ENCODE measurements at places on chromosomes 2 and 18.
A peak's percentile ranks its signal among the peaks of the same experiment; 100 is the strongest.

- DNase-seq, result no peak
Measured at GRCh38 chr2:36172824-36173223, 182.8 kb upstream of the CRIM1 start.

DNA sequence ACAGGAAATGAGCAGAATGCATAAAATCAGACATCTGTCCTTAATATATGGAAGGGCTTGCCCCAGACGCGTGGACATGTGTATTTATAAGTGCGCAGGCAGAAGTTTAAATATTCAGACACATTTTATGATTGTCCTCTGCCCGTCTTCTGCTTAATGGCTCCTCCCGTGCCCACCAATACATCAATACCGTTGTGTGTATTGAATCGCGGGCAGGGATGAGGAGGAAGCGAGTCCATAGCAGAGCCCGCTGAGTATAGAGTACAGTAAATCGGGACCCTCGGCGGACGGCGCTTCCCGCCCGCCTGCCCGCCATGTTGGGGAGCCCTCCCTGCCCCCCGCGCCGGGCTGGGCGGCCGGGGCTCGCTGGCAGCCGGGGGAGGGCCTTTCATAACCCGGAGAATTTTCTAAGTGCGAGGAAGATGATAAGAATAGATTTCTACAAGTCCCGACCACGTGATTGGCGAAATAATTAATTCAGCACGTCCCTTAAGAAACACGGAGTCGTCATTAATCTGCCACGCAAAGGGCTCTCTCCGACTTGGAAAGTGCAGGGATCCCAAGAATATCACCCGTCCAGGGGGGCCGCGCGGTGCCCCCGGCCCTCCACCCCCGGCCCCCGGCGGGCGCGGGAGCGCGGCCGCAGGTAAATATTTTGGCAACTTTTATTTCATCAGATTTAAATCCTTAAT lies at the start of gene HOXD3:
HOXD3 (plus strand) TSS at position 501 of the 692 bp plus-strand sequence. CDS start 11,808 bp downstream, outside the sequence.
- no peak for DNase-seq

DNA sequence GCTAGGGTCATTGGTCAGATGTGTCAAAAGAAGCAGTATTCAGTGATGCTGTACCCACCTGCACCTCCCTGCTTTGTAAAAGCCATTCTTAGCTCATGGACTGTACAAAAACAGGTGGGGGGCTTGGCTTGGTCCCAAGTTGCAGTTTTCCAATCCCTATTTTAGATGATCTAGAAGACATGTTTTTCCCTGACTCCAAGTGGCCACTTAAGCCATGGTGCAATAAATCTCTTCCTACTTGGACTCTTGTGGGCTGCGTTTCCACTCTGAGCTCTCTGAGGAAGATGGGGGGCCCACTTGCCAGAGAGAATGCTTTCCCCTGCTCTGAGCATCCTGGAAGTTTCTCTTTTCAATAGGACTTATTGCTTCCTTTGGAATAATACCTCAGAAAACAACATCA lies 57.0 kb upstream of the SPP2 start:
- no peak for DNase-seq

DNA sequence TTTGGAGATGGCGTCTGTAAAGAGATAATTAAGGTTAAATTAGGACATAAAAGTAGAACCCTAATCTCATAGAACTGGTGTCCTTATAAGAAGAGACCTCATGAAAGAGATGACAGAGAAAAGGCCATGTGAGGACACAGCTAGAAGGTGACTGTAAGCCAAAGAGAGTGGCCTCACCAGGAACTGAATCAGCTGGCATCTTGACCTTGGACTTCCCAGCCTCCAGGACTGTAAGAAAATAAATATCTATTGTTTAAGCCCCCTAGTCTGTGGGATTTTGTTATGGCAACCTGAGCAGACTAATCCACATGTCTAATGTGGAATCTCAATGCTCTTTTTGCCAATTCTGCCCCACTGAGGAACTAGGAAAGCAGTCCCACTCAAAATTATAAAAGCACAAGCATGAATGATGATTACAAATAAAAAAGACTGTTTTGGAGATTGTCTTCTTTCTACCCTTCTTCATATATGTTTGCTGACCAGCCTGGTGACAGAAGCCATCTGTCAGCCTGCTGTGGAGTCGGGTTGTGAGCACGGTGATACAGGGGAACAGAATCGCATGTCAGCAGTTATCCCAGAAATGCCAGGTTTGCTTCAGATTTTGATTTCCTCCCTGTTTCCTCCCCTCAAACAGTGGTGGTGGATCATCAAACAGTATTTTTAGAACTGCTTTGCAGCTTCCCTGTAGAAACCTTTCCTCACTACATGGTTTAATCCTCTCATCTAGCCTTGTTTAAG lies 54.2 kb downstream of the INPP4A start:
- no peak for DNase-seq

- DNase-seq, result no peak
Measured at GRCh38 chr2:43448822-43449110, 147.1 kb downstream of the THADA start.

DNA sequence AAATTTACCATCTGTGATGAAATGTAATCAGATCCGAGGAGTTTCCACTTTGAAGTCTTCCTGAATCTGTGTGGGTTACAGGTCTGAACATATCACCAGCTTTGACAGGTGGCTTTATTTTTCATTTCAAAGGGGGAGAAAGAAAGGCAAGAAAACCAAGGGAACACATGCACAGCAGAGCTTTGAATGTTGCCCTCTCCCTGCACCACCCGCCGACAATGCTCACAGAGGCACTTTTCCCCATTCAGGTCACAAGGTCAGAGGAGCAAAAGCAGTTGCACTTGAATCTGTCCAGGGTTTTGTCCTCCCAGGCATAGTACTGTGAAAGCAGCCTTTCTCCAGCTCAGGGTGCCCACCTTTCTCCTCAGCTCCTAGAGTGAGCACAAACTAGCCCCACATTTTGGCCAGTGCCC lies 130.2 kb downstream of the OSR1 start:
- peak; percentile 21 for DNase-seq

DNA sequence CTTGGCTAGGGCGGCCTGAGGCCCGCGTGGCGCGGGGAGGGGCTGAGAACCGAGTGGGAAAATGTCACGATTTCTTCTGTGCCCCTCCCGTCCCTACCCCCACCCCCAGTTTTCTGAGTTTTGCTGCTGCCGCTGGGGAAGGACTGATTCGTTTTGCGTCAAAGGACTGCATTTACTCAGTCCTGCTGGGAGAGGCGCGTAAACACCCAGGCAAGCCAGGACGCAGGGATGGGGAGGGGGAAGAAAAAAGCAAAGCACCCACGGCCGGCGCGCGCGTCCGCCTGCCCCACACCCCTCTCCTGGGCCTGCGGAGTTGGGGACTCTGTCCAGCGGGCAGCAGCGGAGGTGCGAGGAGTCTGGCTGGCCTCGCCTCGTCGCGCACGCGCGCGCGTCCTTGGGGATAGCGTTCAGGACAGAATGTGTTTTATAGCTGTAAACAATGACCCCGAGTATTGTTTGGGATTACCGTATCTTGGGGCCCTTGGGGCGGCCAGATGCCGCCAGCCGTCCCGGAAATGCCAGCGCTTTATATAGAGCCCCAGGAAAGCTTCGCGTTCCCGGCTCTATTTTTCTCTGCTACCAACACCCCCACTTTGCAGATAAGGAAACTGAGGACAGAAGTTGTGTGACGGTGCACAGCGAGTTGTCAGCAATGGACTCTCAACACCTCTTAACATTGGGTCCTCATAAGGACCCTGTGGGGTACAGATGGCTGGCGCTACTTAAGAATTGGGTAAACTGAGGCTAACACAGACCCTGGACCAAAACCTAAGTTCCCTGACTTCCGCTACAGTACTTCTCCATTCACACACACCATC lies 1.7 kb upstream of the FOSL2 start:
- peak; percentile 67 for DNase-seq

- no peak for DNase-seq
Measured at GRCh38 chr2:163465440-163465839, 270.4 kb downstream of the FIGN start.

GRCh38 chr18:32301976-32302743 lies 112.3 kb downstream of the MEP1B start:
- DNase-seq, result no peak

- no peak for DNase-seq
Measured at GRCh38 chr2:10019174-10019573, 24.2 kb upstream of the KLF11 start.

DNA sequence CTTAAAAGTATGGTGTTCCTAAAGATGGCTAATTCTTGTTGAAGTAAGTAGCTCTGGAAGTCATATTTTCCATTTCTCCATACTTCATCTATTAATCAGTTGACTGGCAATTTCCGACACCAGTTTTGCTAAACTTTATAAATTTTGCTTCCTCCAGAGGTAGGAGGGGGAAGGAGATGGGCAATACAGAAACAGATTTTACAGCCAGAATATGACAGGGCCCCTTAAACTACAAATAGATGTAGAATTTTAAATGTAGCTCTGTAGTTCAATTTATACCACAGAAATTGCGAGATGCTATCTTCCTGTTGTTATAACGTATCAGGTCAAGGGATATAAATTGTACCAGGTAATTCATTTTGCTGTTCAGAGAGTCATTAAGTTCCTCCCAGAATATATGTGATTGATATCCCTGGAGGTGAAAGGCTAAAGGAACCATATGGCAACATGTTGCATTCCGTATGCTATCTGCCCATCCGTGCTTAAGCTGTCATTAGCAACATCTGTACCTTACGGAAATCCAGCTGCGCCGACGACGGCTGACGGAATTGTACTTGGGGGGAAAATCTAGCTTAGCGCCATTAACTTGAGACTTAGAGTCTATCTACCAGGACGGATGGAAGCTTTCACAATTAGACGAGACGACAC lies 8.4 kb upstream of the NR4A2 start:
- DNase-seq, result peak; percentile 36

DNA sequence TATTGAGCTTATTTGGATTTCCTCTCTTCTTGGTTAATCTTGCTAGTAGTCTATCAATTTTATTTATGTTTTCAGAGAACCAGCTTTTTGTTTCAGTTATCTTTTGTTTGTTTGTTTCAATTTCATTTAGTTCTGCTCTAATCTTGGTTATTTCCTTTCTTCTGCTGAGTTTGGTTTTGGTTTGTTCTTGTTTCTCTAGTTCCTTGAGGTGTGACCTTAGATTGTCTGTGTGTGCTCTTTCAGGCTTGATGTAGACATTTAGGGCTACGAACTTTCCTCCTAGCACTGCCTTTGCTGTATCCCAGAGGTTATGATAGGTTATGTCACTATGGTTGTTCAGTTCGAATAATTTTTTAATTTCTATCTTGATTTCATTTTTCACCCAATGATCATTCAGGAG lies 141.6 kb downstream of the ZNF236 start:
- DNase-seq, result no peak

DNA sequence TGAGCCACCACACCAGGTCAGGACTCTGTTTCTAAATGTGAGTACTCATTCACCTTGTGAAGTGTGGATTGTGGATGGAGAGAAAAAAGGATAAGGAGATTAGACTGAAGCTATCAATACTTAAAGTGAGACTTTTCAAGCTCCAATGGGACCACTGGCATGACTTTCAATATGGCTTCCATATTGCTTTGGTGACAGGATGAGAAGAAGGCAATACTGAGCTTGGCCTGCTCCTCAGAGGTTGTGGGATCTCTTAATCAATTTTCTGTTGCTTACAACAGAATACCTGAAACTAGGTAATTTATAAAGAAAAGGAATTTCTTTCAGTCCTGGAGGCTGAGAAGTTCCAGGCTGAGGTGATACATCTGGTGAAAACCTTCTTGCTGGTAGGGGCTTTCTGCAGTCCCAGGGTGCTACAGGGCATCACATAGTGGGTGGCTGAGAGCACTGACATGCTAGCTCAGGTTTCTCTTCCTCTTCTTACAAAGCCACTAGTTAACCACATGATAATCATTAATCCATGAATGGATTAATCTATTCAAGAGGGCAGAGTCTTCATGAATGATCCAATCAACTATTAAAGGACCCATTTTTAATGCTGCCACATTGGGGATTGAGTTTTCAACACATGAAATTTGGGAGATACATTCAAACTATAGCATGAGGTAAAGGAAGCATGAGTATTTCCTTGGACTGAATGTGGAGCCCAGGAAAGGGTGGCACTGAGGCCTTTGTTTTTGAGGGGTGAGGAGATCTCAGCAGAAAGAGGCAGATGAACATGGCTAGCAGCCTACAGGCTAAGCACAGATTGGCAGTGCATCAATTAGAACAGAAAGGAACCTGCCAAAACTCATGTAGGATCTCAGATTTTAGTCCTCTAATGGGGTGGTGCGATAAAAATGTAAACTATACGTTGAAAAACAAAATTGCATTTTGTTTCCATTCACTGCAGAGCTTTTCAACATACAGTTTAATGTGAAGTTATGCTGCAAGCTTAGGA lies 274.5 kb downstream of the PIK3C3 start:
- no peak for DNase-seq

- no peak for DNase-seq
Measured at GRCh38 chr18:22257022-22257543, 87.7 kb downstream of the GATA6 start.

- no peak for DNase-seq
Measured at GRCh38 chr2:68692511-68692910, 42.1 kb upstream of the ARHGAP25 start.

DNA sequence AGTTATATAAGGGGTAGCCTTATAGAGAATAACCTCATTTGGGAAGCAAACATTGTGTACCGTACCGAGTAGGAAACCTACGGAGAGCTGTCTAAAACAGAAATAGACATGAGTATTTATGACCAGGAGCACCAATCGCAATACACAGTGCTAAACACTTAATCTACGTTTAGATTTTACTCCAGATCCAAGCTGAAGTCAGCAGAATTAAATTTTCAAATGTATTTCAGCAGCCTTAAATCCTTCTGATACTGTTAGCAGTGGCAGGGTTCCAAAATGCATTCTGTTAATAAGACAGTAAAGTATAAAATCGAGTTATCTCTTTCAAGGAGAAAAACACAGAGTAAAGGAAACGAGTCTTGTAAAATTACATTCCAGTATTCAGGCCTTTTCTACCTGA lies 118.1 kb upstream of the ZNF521 start:
- DNase-seq, result no peak

DNA sequence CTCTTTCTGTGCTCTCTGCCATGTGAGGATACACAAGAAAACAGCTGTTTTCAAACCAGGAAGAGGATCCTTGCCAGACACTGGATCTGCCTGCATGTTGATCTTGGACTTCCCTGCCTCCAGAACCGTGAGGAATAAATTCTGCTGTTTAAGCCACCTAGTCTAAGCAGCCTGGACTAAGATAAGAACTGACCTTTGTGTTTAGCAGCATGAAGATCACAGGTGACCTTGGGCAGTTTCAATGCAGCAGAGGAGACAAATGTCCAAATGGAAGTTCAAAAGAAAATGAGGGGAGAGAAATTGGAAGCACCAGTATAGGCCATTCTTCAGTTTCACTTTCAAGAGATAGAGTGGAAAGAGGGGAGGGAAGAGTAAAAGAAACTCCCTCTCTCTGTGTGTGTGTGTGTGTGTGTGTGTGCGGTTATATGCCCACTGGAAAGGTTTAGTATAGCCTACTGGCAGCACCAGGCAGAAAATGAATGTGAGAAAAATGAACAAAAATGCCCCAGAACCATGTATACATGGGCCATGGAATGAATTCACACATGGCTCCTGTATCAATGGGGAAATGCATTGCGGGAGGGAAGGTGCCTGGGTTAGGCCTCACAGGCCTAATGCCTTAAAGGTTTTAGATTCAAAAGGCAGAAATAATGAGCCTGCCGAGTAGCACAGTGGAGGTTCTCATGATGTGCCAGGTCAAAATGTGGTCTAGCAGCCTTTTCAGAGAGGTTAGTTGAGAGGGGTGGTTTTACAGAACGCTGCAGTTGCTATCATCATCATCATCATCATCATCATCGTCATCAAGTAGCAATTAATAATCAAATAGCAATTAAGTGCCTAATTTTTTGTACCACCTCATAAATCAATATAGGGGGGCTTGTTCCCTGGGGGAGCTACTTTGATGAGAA lies 1.1 kb upstream of the CERS6 start:
- DNase-seq, result no peak

Measured in nephron progenitor cell (in vitro differentiated cells).